ENCODE measurements at places on chromosomes 6 and 20.

- DNase-seq = peak; percentile 91
Measured at GRCh38 chr6:82955841-82956240, 109.8 kb downstream of the UBE3D start.

DNA sequence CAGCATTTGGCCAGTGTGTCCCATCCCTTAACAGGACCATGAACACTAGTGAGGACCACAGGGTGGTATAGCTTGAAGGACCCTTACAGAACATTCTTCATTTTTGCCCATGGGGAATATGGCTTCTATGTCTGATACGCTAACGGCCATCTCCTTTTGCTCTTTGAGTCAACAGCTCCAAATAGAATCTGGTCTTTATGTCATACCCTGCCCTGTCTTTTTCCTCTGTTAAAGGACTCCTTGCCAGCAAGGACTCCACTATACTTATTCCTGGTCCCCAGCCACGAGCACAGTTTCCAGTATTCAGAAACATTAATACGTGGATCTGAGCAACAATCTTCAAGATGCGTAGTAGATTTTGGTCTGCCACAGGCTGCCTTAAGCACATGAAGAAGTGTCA lies 22.5 kb downstream of the SERPINB1 start:
- no peak for DNase-seq

DNA sequence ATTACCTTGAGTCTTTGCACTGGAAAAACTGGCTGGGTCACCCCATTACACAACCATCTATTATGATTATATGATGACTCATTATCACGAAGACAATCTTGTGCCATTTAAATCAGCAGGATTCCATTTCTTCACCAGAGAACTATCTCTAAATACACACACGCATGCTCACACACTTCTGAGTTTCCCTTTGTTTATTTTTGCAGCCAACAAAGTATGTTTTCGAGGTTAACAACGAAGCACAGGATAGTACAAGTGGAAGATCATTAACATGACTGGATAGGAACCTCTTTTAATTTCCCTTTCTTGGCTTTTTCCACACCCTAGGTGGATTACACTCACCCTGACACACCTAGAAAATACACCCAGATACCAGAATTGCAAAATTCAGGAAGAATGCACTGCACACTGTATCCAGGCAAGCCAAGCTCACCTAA lies 18.9 kb downstream of the PERP start:
- peak; percentile 89 for DNase-seq

DNA sequence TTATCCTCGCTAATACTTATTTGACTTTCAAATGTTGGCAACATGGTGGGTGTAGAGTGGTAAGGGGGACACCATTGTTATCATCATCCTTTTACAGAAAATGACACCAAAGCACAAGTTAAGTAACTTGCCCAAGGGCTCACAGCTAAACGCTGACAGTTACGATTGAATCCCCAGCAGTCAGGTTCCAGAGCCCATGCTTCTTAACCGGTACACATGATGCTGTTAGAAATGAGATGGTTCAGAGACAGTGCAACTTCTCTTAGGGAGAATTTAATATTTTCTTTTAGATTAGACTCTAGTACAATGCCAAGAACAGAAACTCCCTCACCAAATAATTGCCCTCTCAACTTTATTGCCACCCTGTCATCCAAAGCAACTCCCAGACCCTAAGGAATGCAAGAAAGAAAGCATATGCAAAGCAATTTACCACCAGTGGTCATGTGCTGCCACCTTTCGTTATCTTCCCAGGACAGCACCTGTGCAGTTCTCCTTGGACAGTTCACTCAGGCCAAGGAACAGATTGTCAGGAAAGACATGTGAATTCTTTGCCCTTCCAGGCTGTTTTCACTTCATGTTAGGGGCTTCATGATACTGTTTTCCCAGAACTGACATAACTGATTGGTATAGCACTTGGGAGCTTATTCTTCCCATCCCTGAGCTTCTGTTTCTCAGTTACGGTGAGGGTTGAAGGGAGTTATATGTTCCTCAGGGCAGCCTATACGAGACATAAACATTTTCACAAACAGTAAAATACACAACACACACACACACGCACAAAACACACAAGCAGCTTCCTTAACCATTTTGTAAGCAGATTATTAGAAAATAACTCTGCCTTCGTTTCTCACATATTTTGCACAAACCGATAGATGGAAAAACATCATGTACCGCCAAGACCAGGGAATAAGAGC lies 5.1 kb downstream of the HLA-DMA start:
- peak; percentile 48 for DNase-seq

DNA sequence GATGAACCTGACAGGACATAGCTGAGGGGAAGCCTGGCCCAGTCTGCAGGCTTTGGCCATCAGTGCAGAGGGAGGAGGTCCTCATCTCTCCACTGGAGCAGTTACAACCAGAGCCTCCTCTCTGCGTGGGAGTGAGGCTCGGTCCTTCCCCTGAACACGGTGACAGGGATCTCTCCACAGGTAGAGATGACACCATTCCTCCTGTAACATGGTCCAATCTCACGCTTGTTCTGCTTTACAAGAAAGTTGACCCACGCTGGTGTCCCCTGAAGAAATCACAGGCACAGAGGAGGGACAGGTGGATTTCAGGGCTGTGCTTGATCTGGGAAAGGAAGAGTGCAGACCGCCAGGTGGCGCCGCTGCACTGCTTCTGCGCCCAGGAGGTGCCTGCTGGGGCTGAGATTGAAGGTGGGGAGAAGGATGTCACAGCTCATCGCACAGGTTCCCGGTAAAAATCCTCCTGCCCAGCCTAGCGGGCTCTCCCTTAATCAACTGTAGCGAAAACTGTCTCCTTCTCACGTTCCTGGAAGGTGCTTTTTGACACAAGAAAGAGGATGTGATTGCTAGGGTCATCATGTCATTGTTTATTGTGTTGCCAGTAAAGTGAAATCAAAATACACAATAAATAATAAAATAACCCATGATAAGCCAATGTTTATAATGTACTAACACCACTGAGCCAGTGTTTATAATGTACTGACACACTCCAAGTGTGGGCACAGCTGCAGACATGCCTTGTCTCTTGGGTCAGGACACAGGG lies 20.4 kb downstream of the HLA-G start:
- DNase-seq = peak; percentile 40

DNA sequence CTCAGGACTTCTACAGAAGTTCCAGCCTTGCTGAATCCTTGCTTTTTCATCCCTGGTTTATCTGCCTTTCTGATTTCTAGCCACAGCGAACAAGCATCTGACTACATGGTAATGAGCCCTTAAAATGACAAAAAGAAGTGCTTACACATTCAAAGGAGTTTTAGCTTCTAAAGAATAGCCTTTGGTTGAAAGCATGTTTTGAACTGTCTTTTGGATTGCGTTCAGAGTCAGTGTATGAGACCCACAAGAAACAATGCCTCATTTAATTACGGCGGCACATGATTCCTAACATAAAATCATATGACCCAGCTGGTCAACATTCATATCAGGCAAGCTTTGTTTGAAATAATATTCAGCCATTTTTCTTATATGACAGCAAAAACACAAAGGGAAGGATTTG lies 784.2 kb downstream of the KIF16B start:
- peak; percentile 33 for DNase-seq

DNA sequence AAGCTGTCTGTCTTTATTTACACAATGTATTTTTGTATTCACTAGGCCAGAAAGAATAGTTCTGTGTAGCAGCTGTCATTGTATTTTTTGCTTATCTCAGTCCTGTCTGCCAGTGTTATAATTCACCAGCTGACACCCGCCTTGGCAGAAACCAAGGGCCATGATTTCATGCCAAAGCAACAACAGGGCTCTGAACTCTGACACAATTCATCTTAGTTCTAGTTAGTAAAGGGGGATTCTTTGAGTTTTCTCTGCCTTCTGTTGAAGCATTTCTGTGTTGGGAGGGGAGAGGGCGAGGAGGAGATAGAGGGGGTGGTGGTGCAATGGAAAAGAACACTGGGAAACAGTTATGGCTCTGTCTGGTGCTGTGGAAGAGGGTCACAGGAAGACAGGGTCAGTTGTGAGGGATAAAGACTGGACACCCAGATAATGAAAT lies 684.6 kb upstream of the MARCKS start:
- no peak for DNase-seq

GRCh38 chr6:45305546-45305945 lies 22.6 kb upstream of the RUNX2 start:
- DNase-seq = no peak

GRCh38 chr6:4374216-4374615 lies 238.8 kb upstream of the ECI2 start:
- DNase-seq = no peak

DNA sequence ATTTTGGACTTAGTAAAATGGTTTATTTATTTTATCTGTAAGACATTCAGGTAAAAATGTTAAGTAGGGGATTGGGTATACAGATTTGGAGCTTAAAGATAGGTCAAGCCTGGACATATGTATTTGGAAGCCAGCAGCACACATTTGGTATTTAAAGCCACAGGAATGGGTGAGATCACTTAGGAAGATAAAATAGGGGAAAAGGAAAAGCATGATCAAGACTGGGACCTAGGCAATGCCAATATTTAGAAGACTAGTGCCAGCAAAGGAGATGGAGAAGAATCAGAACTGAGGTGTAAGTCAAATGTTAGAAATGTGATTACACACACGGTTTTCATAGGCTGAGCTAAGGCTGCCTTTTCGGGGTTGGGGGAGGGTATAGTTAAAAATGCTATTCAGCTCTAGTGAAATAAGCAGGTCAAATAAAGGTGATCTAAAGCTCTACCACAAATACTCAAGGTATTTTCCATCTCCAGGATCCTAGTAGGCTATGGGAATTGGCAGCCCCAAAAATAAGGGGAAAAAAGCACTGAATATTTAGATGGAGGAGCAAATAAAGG lies 20.6 kb downstream of the SLC2A12 start:
- DNase-seq = peak; percentile 71

DNA sequence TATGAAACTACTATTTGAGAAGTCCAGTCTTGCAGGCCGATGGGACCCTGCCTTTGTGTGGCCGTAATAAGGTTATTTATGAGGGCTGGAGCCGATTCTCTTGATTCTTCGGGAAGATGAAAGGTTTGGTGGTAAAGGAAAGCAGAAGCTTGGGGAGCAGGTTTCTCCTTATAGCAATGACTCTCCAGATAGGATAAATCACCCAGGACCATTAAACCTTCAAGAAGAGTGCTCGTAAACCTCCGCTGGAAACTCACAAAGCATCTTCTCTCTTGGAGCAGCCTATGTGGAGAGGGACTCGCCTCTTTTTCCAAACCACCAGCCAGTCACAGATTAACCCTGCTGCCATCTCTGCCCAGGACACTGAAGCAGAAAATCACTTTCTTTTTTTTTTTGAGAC lies 69.6 kb upstream of the SALL4 start:
- no peak for DNase-seq

DNA sequence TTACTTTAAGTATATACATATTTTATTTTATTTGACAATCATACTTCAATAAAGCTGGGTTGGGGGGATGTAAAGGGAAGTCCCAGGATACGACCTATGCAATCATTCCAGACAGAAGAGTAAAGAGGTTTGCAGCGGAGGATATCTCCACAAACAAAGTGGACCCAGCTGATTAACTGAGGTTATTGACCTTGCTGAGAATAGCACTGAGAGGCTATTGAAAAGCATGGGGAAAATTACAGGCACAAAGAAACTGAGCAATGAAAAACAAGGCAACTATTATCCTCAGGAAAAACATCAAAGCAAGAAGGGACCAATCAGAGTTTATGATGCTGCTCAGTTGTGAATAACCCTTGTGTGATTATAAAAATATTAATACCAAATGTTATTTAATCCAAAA lies 32.6 kb downstream of the SERPINB1 start:
- no peak for DNase-seq
